ENCODE measurements at places on chromosomes 1 and 21. TPM values are rescaled to one million over a fixed set of nuclear protein-coding genes. Genes with fewer than 3 reads are reported as not detected.

PPM1J gene
- total RNA-seq, result not detected

ZMYND12 gene
- total RNA-seq, result 4.1 TPM

COL11A1 gene
- 0.46 TPM for total RNA-seq

ARMH1 gene
- 12.0 TPM for total RNA-seq

CYP4A11 gene
- total RNA-seq, result not detected

AGMAT gene
- total RNA-seq, result not detected

KDF1 gene
- 11.5 TPM for total RNA-seq

SLC1A7 gene
- total RNA-seq, result 0.46 TPM

- no peak for DNase-seq
Measured at GRCh38 chr1:235105051-235106043, 23.3 kb downstream of the TOMM20 start.

GRCh38 chr1:44613941-44614340, 60.3 kb downstream of the TMEM53 start:
- peak; percentile 25 for DNase-seq

- DNase-seq, result no peak
Measured at GRCh38 chr1:154593390-154593789, 14.6 kb downstream of the ADAR start.

- no peak for DNase-seq
Measured at GRCh38 chr1:227763246-227764018, 28.2 kb downstream of the SNAP47 start.

DNA sequence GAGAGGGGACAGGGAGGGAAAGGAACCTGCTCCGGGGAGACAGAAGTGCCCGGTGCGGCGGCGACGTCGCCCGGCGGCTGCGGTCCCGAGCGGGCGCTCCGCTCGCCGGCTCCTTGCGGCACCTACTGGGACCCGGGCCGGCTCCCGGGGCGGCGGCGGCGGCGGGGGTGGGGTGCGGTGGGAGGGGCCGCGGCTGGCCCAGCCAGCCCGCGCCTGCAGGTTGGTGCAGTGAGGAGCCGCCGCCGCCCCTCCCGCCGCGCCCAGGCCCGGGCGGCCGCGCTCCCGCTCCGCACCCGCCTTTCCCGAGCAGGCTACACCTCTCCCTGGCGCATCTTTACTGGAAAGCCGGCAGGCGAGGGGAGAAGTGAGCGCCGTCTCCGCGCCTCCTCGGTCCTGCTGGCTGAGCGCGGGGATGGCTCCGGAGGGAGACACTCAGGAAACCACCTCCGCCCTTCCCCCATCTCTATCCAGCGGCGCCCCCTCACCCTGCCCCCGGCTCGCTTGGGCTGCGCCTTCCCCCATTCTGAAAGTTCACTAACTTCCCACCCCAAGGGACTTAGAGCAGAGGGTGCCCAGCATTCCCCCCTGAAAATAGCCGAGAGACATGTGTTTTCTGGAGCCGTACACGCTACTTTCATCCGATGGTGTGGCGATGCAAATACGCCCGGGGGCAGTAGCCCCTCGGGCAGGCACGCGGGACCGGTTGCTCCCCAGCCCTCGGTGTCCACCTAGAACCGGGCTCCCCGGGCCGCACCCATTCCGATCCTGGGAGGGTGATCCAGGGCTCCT, at the start of gene PLD5:
PLD5 (minus strand) TSS at position 127 of the 789 bp plus-strand sequence.
- peak; percentile 82 for DNase-seq

GRCh38 chr1:76944942-76945341, 77.7 kb downstream of the ST6GALNAC5 start:
- DNase-seq, result no peak

DNA sequence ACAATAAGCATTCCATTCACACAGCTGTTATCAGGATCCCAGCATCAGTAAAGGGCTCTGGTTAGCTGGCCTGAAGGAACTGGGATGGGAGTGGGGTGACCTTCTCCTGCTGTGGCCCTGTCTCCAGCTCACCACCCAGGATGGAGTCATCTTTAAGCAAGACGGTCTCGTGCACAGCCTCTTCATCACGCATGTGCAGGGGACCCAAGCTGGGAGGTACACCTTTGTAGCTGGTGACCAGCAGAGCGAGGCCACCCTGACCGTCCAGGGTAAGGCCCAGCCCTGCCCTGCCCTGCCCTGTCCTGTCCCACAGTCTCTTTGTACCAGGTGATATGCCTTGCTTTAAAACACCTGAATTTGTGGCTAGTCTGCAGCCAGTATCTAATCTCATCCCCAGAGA, 24.3 kb downstream of the IGFN1 start:
- DNase-seq, result no peak

GRCh38 chr1:203408486-203409481, 57.9 kb upstream of the FMOD start:
- peak; percentile 73 for DNase-seq

- no peak for DNase-seq
Measured at GRCh38 chr1:167088746-167089417, 1.3 kb downstream of the GPA33 start.

GRCh38 chr1:230781594-230781993, 34.4 kb downstream of the CAPN9 start:
- DNase-seq, result no peak

- DNase-seq, result no peak
Measured at GRCh38 chr21:45016031-45016405, 58.4 kb upstream of the ADARB1 start.

GRCh38 chr1:147758379-147759100, 1.9 kb downstream of the GJA5 start:
- DNase-seq, result no peak

DNA sequence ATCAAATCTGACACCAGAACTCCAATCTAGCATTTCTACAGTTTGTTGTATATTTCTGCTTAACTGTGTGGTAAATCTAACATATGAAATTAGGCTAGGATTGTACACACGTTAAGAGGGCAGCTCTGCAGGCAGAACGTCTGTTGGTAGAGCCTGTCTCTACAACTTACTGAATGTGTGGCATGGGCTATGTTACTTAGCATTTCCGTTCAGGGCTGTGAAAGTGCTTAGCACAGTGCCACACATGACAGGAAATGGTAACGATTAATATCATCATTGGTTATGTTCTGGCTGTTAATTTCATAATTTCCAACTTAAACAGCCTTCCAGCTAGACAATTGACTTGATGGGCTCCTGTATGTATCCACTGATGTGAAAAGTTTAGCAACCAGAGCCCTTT, 9.6 kb upstream of the C8B start:
- DNase-seq, result no peak

DNA sequence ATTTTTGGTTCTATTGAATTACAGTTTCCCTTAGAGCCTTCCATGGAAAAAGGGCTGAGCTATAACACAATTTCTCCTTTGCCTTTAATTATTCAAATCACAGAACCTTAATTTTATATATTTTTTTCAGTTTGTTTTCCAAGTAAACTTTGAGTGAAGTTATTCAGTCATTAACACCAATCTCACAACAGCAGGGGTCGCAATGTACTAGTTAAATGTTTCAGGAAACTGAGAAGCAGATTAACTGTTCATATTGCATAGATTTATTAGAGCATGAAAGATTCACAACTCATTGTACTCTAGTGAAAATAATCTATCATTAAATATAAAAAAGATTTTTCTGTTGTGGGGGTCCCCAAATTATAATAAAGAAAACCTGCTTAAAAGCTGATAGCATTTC, 64.1 kb downstream of the KIFAP3 start:
- DNase-seq, result no peak

- no peak for DNase-seq
Measured at GRCh38 chr21:32424191-32424535, 11.7 kb downstream of the EVA1C start.

DNA sequence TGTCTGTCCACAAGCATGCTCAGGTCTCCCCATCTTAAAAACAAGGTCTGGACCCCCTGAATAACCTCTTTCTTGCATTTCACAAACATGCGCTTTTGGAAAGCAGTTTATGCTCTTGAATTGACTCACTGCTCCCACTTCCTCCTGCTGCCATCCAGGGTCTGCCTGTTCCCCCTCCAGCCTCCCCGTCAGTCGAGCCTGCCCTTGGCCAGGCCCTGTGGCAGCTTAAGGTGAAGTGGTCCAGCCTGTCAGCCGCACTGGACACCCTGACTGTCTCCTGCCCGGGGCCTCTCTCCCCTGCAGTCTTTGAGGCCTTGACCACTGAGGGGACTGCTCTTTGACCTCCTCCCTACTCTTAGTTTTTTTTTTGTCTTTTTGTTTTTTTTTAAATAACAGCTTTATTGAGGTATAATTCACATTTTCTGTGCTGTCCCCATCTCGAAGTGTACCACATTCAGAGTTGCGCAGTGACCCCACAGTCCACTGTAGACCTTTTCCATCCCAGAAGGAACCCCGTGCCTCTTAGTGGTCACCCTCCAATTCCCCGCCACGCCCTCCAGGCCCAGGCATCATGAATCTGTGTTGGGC, 18.3 kb downstream of the GPR137B start:
- DNase-seq, result no peak

DNA sequence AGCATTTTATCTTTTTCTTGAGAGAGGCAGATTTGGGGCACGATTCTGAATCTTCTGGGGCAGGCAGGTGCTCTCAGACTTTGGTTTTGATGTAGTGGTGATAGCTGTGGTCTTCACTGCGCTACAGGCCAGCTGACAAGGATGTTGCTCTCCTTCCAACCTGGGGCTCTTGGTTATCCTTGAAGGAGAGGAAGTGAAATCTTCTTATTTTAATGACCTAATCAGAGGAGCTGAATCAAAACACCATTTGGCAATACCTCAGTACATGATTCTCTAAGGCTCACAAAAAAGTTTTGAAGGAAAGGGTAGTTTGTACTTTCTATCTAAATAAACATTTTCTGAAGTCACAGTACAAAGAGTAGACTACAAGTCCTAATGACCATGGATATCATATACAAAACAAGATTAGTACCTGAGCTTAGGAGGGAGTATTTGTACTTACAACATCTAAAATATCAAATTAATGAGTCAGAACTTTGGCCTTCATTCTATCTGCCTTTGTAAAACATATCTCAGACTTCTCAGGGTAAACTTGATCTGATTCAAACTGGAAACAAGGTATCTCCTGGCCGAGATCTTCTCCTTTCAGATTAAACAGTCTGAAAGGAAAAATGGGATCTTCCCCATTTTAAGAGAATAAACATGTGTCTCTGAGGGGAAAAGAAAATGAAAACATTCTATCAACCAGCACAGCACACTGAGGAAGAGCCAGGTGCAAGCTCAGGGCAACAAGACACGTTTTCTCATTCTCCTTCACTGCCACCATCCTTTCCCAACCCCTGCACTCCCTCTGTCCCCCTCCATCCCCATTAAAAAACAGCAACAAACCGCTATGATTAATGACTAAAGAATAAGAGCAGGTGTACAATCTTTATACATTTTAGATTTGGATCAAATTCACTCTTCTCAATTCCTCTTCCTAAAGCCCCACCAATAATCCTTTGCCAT, 69.2 kb downstream of the SH3GLB1 start:
- no peak for DNase-seq

- no peak for DNase-seq
Measured at GRCh38 chr1:69671363-69672010, 103.8 kb downstream of the LRRC7 start.

- no peak for DNase-seq
Measured at GRCh38 chr1:54126271-54126815, 26.5 kb downstream of the CDCP2 start.

Data from upper lobe of left lung (tissue), 6 donors.